Chondrocyte (in vitro differentiated cells): ENCODE measurements at places on chromosomes 7 and 10. TPM values are rescaled to one million over a fixed set of nuclear protein-coding genes. Genes with fewer than 3 reads are reported as not detected.

DNA sequence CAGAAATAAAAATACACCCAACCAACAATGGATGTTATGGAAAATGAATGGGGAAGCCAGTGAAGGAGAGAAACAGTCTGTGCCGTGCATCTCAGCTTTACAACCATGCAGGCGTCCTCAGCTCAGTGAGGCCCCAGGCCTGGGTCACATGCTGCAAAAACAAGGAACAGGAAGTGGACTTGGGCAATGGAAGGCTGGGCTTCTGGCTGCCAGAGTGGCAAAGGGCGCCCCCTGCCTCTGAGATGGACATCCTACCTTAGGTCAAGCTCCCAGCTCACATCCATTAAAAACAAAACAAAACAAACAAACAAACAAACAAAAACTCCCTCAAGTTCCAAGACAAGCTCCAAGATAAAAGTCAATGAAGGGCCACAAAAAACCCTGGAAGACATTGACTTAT is 54.7 kb upstream of the AFAP1L2 start:
- H3K36me3 ChIP-seq = peaks cover 2% of the 10 kb centered on the region
- no peak for DNase-seq
- H3K4me3 ChIP-seq = no peak overlapping the region
- H3K27me3 ChIP-seq = no peaks in the 10 kb centered on the region
- peaks cover 11% of the 10 kb centered on the region for H3K4me1 ChIP-seq

GRCh38 chr10:16947069-16947468 is 129.8 kb upstream of the RSU1 start:
- no peaks in the 10 kb centered on the region for H3K27me3 ChIP-seq
- DNase-seq = no peak
- H3K36me3 ChIP-seq = no peaks in the 10 kb centered on the region
- H3K4me3 ChIP-seq = no peak overlapping the region
- H3K27ac ChIP-seq = no peak overlapping the region

GRCh38 chr7:6647080-6647479 is 10.0 kb downstream of the ZNF316 start:
- H3K36me3 ChIP-seq = peaks cover 13% of the 10 kb centered on the region
- no peak for DNase-seq
- H3K27ac ChIP-seq = no peak overlapping the region
- no peaks in the 10 kb centered on the region for H3K4me1 ChIP-seq
- H3K27me3 ChIP-seq = no peaks in the 10 kb centered on the region
- H3K4me3 ChIP-seq = no peak overlapping the region

DNA sequence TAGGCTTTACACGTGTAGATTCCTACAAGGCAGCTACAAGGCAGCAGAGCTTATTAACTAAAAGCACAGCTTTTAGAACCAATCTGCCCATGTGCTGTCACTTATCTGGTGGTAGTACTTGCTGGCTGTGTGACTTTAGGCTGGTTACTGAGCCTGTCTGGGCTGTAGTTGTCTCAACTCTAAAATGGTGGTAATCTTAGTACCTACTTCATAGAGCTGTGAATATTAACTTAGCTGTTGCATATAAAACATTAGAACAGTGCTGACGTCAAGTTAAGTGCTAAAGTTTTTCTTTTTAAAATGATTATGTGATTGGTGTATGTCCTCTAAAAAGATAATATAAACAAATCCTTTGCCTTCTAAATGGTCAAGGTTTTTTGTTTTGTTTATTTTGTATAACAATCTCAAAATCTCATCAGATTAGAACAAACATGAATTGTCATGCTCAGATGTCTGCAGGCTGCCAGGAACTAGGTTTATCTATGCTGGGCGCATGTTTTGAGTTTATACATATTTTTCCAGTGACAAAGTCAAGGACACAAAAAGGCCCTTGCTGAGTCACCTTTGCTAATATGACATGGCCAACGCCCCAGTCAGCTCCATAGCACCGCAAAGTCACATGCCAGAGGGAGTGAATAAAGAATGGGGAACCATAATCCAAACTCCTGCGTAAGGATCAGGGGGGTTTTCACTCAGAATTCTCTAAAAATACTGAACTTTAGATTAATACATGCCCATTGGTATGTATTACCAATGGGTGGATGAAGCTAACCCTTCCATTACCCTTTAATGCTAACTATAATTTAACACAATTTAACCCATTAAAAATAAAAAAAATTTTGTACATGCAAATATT is 39.8 kb upstream of the ARL4A start:
- no peak for DNase-seq
- H3K4me1 ChIP-seq = peaks cover 20% of the 10 kb centered on the region
- H3K4me3 ChIP-seq = no peak overlapping the region

DNA sequence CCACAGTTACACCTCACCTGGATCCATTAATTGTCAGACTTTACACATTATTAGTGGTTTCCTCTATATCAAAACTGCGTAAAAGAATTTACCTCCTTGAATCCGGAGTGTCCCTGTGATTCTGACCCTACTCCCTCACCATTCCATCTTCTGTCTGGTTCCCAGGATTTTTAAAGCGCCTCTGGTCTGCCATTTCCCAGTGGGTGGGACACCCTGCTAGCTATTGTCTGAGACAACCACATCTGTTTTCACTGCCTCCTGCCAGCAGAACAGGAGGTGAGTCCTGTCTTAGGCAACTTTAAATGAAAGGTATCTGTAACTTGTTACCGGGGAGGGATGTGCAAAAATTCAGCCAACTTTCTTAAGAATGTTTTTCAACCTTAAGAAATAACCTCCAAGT is 2.3 kb downstream of the MACROH2A2 start:
- peaks cover 28% of the 10 kb centered on the region for H3K4me1 ChIP-seq
- H3K36me3 ChIP-seq = no peaks in the 10 kb centered on the region
- H3K27me3 ChIP-seq = no peaks in the 10 kb centered on the region
- H3K27ac ChIP-seq = peak overlapping the region; percentile 42
- DNase-seq = no peak
- H3K4me3 ChIP-seq = peak overlapping the region; percentile 85

- no peak overlapping the region for H3K4me3 ChIP-seq
- no peak for DNase-seq
- H3K4me1 ChIP-seq = no peaks in the 10 kb centered on the region
Observed at GRCh38 chr10:84739641-84740040, 411.3 kb downstream of the CCSER2 start.

The SPDYE8 gene
- not detected in 3 replicates for total RNA-seq

The NCAPG2 gene
- total RNA-seq = 13.0 to 21.5 TPM (median 19.0 TPM) in 3 replicates

The PTF1A gene
- total RNA-seq = not detected in 3 replicates

The MOGAT3 gene
- total RNA-seq = not detected in 3 replicates

The DCLRE1C gene
- total RNA-seq = 7.1 to 7.4 TPM (median 7.4 TPM) in 3 replicates

The RRP12 gene
- 22.1 to 42.8 TPM (median 28.3 TPM) in 3 replicates for total RNA-seq
